ENCODE measurements at places on chromosomes 5 and 9.

GRCh38 chr9:96222132-96222531 is 79.8 kb downstream of the HSD17B3 start:
- DNase-seq = no peak

- DNase-seq = no peak
Observed at GRCh38 chr5:58108511-58108910, 351.4 kb downstream of the PLK2 start.

GRCh38 chr9:95754533-95755420 is 120.7 kb upstream of the ERCC6L2 start:
- no peak for DNase-seq

GRCh38 chr5:72849546-72849945 is 33.1 kb downstream of the TNPO1 start:
- no peak for DNase-seq

DNA sequence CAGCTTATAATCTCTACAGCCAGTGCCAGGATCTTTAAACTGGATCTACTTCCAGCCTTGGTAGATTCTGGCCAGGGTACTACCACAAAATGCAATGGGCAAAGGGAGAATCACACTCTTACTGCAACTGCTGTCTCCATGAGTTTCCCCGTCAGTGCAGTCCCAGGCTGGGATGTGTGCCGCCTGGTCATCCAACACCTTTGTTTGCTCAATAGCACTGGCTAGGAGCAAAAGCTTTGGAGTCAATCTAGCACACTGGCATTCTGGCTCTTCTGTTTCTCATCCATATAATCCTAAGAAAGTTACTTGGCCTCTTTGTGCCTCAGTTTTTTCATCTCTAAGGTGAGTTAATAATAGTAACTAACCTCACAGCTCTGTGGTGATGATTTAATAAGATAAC is 96.9 kb downstream of the FBN2 start:
- DNase-seq = no peak

GRCh38 chr9:92404042-92404836 is at the start of gene OGN:
OGN (minus strand) TSS chr9:92404578; CDS start chr9:92403407, 1,171 bp downstream.
- DNase-seq = no peak

Measured in HTR-8/SVneo (cell line).